Fibroblast of mammary gland (primary cell): ENCODE measurements at places on chromosomes 4 and X.

GRCh38 chr4:83240379-83240875, 44.2 kb downstream of the COQ2 start:
- DNase-seq, result no peak

DNA sequence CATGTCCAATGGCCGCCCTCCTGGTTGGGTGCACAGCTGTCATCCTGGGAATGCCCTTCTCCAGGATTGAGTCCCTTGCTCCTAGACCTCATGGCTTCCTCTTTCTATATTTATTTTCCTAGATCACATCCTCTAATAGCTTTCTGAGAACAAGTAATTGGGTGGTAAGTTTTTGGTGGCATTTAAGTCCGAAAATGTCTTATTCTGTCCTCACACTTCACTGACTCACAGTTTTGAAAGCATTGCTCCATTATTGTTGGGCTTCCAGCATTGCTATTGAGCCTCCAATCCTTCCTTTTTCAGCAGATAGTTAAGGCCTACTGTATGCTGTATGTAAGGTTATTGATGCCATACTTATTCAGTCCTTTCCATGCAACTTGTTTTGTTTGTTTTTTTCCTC, 25.9 kb downstream of the PGM2 start:
- DNase-seq, result no peak

DNA sequence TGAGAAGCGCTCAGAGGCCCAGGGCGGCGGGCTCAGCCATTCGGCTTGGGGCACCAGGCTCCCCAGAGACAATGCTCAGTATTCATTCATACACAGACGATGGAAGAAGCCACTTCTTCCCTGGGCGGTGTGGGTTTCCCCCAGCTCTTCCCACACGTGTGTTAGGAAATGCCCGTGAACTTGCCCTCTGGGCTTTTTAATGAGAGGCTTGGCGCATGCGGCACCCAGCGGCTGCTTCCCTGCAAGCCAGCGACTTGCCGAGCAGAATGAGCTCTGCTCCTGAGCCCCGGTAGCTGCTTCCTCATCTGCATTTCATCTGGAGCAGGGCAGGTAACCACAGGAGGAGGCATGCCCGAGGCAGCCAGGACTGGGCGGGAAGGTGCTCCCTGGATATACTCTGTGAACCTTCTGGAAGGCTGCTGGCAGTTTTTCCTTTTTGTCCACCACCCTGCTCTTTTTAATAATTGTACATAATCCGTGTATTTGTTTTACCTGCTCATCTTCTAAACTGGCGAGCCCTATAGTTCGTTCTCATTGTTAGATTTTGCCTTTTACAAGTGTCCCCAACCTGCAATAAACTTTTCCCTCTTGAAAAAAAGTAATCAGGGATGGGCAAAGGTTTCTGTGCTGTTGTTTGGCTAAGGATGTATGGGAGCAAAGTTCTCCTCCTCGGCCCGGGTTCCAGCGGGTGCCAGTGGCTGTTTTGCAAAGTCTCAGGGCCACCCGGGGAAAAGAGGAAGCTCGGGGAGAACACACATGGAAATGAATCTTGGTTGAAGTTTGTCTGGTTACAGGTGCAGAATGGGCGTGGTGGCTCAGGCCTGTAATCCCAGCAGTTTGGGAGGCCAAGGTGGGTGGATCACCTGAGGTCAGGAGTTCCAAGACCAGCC, 178.8 kb downstream of the DCLK2 start:
- DNase-seq, result no peak

DNA sequence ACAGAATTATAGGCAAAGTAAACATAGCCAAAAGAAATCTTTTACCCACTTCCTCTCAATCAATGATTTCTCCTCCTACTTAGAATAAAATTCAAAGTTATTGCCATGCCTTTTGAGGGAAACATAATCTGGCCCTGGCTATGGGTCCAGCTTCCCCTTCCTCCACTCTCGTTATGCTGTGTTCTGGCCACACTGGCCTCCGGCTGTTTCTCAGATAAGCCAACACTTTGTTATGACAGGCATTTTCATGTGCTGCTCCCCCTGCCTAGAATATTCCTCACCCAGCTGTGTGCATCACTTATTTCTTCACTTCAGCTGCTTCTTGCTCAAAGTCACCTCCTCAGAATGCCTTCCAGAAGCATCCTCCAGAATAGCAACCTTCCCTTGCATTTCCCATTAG, 386.6 kb upstream of the AADAT start:
- DNase-seq, result no peak

DNA sequence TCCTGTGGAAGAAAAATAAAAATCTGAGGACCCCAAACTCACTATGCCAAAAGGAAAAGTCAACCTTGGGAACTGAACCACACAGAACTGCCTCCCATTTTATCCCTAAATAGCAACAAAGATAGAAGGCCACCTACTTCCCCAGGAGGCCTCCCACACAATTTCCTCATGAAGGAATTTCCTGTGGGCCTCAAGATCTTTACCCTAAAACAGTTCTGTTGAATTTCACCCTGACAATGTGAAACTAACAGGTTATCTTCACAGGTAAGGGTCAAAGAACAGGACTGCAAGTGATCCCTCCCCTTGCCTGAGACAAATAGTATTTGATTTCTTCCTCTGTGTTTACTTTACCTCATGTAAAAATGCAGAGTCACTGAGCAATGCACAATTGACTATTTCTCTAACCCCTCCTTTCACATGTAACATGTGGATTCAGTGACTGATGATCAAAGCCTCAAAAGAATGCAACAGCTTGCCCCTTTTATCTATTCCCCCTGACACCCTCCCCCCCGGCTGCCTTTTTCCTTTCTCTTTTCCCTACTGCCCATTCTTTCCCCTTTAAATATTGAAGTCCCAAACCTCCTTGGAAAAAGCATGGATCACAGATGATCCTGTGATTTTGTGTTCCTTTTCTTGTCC, 33.3 kb downstream of the MEPE start:
- no peak for DNase-seq
